Hepatocyte (in vitro differentiated cells): ENCODE measurements at places on chromosomes 5 and 9. TPM values are rescaled to one million over a fixed set of nuclear protein-coding genes. Genes with fewer than 3 reads are reported as not detected.

DPYSL3 gene
- total RNA-seq = 70.4 and 78.0 TPM in 2 replicates

ASPN gene
- 33.6 and 35.3 TPM in 2 replicates for total RNA-seq

NR6A1 gene
- 4.0 and 4.5 TPM in 2 replicates for total RNA-seq

CHSY3 gene
- 22.4 and 23.6 TPM in 2 replicates for total RNA-seq

- no peak for DNase-seq
These were observed 283.6 kb upstream of the RPS23 start for GRCh38 chr5:82561797-82562196.

DNA sequence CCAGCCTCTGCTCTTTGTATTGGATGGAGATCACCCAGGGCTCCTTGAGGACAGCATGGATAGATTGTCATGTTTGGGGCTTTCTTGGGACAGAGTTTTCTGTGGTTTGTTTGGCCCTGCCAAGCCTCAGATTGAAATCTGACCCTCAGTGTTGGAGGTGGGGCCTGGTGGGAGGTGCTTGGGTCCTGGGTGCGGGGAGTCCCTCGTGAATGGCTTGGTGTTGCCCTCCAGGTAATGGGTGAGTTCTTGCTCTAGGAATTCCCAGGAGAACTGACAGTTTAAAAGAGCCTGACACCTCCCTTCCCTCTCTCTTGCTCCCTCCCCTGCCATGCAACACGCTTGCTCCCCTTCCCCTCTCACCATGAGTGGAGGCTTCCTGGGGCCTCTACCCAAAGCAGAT lies 48.6 kb upstream of the OLFM1 start:
- no peak for DNase-seq

GRCh38 chr5:169569513-169569912 lies 14.1 kb upstream of the SPDL1 start:
- no peak for DNase-seq

DNA sequence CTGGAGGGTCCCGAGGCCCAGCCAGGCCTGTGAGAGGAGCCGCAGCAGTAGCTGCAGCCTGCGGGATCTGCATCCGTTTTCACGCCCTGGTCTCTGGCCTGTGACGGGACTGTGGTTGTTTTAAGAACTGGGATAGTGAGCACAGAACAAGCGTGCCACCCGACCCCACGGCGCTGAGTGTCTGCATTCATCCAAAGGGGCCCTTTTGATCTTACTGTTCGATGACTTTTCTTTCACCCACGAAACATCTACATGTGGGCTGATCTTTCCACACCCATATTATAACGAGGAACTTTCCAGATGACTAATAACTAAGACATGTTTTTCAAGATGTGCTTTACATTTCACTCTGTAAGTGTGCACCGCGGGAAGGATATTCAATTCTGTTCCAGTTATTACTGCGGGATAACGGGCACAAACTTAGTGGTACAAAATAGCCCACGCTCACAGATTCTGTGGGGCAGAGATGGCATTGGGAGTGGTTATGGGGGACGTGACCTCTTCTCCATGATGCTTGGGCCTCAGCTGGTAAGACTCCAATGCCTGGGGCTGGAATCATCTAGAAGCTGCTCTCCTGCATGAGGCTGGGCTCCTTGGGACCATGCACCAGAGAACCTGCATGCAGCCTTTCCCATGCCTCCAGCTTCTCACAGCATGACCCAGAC lies 165.0 kb downstream of the SYK start:
- no peak for DNase-seq

DNA sequence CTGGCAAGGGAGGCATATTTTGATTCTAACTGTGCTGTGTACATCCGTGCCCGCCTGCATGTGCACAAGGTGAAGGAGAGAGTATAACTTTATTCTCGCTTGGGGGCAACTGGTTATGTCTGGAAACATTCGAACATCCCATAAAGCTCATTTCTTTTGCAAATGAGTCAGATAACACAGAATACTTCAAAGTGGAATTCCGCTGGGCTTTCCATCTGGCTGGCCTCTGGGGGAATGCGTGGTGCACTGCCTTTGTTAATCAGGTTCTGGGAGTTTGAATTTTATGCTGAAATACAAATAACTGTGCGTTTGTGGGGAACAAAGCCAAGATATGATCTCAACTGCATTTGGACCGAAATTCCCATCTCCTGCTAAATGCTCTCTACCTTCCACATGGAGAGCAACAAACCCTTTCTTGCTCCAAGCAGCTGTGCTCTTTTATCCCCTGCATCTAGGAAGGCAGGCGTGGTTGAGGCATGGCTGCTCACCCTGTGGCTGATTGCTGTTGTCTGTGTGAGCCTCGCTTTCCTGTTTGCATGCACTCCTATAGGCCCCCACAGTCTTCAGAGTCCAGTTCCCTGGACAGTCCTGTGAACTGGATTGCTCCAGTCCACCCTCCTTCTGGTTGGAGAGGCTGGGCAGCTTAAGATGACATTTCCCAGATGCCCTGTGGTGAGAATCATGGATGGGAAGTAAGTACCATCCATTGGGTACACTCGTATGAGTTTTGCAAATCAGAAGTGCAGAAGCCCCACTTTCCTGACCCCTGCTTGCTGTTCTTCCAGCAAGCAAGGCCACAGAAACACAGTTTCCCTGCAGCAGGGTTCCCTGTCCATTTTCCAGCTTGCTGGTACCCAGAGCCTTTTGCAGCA lies 82.9 kb upstream of the ALDH1B1 start:
- DNase-seq = peak; percentile 25

DNA sequence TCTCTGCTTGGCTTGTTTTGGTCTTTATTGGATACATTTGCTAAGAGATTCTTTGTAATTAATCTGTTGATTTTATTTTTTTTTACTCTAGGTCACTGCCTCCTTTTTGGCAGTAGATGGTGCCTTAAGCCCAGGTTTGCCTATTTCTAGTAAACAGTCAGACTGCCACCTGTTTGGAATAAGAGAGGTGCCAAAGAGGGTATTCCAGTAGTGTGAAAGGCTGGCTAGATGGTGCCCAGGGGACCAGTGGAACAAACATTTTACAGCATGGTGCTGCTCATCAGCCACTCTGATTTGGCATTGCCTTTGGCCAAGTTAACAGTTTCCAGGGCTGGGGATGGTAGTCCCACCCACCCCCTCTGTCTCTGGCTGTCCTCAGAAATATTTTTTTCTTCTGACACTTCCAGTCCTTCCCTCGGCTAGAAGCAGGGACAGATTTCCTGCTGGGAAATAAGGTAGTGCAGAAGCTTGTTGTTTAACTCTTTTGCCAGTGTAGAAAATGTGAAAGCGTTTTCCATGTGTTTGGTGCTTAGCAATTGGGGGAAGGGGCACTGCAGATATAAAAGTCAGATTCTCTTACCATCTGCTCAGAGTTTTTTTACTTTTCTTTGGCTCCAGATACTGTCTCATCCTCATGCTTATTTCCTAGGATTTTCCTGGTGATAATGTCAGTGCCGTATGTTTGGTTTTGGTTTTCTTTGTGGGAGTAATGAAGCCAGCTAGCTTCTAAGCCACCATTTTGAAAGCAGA lies 36.6 kb upstream of the FBXL7 start:
- no peak for DNase-seq

DNA sequence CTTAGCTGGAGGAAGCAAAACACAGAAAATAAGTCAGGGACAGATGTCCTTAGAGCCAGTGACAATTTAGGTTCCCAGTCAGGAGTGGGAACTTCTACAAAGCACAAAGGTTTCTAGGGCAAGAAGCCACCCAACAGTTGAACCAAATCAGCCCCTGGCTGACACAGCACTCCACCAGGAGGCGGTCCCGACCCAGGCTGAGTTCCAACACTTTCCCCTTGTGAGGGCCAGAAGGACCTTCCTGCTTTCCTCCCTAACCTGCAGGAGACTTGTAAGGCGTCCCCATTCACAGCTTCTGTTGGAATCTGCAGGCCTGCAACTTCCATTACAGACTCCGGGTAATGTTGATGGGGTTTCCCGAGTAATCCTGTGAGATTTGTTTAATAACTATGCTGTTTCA lies 416.4 kb upstream of the IRX1 start:
- no peak for DNase-seq

DNA sequence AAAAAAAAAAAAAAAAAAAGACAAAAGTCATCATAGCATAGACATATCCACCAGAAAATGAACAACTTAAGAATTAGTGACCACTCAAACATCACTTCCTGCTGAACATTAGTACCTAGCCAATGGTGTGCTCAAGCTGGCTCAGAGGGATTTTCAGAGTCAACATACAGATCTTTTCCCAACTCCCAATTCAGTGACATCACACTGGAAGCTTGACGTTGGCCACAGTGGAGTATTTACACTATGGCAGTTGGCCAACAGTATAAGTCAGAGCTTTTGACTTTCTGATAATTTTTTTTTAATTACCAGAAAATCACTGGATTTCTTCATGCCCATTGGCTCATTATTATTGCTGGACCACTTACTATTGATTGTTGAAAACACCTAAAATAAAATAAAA lies 383.5 kb downstream of the ARHGEF28 start:
- DNase-seq = no peak

- no peak for DNase-seq
These were observed 219.7 kb upstream of the TUT7 start for GRCh38 chr9:86573886-86574285.
